H1 (cell line): ENCODE measurements at places on chromosomes 6 and 20.
A peak's percentile ranks its signal among the peaks of the same experiment; 100 is the strongest.

GRCh38 chr20:63172726-63173125, 43.2 kb downstream of the YTHDF1 start:
- peak; percentile 82 for DNase-seq

- DNase-seq, result no peak
Observed at GRCh38 chr20:18886756-18887155, 73.2 kb downstream of the SCP2D1 start.

DNA sequence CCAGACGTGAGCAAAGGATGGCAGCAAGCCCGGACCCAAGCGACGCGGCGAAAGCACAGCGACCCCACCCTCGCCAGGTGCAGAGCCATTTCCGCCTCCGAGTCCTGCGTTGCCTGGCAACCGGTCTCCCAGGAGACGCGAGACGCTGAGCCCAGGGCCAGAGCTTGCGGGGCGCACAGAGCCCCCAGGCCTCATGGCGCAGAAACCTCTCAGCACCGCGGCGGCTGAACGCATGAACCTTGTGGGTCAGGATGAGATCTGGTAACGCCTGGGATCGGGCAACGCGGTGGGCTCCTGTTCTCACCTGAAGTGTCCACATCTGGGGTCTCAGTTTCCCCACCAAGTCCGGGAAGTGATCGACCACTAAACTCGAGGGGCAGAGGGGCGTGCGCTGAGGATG, 77.7 kb downstream of the ANKRD60 start:
- peak; percentile 90 for DNase-seq

- DNase-seq, result no peak
Observed at GRCh38 chr6:4434655-4435054, 299.3 kb upstream of the ECI2 start.

DNA sequence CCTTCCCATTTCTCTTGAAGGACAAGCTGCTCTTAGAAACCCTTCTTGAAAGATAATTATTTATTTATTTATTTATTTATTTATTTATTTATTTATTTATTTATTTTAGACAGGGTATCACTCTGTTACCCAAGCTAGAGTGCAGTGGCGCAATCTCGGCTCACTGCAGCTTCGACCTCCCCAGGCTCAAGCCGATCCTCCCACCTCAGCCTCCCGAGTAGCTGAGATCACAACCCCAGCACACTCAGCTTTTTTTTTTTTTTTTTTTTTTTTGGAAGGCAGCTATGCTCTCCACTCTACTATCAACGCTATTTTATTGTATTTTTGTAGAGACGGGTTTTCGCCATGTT, 1.2 kb upstream of the HEBP2 start:
- DNase-seq, result no peak

DNA sequence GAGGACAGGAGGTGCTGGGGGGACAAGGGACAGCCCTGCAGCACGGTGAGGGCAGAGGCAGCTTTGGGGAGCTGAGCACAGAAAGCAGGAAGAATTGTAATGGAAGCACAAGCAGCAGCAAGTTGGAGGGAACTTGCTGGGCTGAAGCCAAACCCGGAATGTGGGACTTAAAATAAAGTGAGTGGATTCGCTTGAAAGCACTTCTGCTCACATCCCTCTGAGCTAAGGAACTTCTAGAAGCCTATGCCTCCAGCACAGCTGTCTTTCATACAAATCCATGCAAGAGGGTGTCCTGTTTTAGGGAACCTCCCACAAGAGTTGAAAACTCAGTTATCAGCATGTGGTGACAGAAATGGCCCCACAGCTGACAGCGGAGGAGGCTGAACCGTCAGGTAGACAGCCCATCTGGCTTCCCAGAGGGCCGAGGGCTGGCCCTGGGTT, 71.4 kb upstream of the MLN start:
- no peak for DNase-seq

DNA sequence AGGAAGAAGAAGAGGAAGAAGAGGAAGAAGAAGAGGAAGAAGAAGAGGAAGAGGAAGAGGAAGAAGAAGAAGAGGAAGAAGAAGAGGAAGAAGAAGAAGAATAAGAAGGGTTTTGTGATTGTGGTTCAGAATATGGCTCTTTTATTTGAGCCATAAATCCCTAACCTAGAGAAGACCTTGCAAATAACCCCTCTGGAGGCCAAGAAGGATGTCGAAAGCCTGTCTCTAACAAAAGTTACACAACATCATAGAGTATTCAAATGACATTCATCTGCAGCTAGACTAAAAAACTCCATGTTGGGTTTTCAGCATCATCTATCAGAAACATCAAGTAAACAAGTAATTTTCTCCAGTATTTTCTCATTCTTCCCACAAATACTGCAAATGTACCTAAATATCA, 100.9 kb downstream of the RNASET2 start:
- DNase-seq, result no peak

GRCh38 chr6:29591677-29592076, 6.8 kb downstream of the OR2H2 start:
- DNase-seq, result no peak

DNA sequence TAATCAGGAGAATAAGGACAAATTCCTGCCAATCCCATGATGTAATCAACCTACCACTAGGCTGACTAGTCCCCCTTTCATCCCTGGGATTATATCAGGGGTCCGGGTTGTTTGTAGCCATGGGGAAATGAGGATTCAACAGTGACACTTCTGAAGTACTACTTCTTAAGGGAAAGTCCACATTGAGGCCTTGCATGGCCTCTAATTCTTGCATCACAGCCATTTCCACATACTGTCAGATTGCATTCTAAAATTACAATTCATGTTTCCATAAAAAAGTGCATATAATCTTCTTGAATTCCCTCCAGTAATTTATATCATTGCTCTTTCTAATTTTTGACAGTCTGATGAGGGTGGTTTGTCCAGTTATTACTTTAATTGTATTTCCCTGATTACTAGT, 184.2 kb downstream of the PHF3 start:
- no peak for DNase-seq

DNA sequence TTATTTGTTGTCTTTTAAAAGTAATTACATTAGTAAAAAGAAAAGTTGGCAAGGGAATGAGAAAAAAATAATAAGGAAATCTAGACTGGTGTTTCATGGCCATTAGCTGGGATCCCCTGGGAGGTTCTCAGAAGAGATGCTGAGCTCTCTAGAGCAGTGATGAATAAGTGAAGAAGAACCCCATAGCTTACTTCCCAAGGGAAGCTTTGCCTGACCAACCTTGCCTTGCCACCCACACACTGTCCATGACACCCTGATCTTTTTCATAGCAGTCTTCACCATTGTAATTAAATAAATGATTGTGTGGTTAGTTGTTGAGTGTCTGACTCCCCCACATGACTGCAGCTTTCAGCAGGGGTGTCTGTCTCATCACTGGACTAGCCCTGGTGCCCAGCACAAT, 5.9 kb downstream of the C6orf163 start:
- no peak for DNase-seq

GRCh38 chr6:146896960-146897701, 298.4 kb downstream of the ADGB start:
- DNase-seq, result no peak

GRCh38 chr6:98641949-98642719, 192.2 kb upstream of the POU3F2 start:
- DNase-seq, result no peak

DNA sequence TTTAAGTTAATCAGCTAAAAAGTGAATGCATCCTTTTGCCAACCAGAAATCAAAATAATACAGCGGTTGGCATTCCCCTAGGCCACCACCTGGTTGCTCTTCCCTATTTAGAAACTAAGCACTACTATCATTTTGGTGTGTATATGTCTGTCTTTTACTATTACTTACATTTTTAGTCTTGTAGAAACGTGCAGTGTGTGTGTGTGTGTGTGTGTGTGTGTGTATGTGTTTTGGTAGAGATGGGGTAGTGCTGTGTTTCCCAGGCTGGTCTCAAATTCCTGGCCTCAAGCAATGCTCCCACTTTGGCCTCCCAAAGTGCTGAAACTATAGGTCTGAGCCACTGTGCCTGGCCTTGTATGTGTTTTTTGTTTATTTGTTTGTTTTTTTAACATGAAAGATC, 27.4 kb downstream of the MYO6 start:
- DNase-seq, result no peak

DNA sequence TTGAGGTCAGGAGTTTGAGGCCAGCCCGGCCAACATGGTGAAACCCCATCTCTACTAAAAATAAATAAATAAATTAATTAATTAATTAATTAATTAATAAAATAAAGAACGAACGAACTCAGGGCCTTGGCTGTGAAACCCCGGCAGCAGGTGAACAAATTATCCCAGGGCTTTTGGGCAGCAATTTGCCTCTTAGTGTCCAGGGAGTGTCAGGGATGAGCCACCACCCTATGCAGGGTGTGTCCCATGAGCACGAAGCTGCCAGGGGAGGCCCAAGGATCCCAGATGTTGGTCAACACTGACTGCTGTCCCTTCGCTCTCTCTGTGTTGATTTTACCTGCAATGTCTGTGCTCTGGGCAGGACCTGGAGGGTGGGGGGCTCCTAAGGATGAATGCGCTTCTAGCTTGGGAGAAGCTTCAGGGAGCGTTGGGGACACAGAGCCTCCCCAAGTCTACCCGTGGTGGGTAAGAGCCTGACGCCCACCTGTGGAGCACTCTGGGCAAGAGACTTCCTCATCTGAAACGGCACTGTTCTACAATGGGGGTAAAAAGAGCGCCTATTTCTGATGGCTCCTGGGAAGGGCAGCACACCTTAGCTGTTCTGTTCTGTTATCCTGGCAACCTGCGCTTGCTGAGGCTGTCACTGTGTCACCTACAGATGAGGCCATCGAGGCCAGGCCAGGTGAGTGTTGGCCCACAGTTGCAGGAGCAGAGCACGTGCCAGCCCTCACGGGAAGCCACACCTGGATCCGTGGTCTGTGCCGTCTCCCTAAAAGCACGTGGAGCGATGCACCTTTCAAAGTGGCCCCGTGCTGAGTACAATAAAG, 125.5 kb upstream of the CDH4 start:
- no peak for DNase-seq

DNA sequence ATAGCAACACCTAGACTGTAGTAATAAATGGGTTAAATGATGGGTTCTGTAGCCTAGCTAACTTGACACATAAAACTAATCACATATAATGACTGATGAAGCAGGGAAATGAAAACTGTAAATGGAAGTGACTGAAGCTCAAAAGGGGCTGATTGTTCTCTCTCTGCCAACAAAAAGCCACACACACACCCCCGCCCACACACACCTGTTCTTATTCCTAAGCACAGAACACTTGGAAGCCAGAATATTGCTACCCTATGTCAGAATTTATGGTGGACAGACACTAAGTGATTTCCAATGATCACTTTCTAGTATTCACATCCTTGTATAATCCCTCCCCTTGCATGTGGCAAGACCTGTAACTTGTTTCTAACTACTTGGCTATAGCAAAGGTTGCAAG, 603.5 kb downstream of the UTRN start:
- DNase-seq, result no peak

- no peak for DNase-seq
Observed at GRCh38 chr6:22789315-22789714, 219.9 kb downstream of the HDGFL1 start.

GRCh38 chr20:51695574-51696303, 72.5 kb downstream of the ATP9A start:
- no peak for DNase-seq

GRCh38 chr6:16180696-16181438, 52.0 kb downstream of the MYLIP start:
- no peak for DNase-seq

- no peak for DNase-seq
Observed at GRCh38 chr20:5886788-5887187, 63.5 kb downstream of the TRMT6 start.
